Chondrocyte (in vitro differentiated cells): ENCODE measurements at places on chromosomes 7 and 10.

- no peak for DNase-seq
Measured at GRCh38 chr7:99190359-99191009, 17.4 kb downstream of the KPNA7 start.

- no peak for DNase-seq
Measured at GRCh38 chr10:114172776-114173602, 1.0 kb downstream of the CCDC186 start.

DNA sequence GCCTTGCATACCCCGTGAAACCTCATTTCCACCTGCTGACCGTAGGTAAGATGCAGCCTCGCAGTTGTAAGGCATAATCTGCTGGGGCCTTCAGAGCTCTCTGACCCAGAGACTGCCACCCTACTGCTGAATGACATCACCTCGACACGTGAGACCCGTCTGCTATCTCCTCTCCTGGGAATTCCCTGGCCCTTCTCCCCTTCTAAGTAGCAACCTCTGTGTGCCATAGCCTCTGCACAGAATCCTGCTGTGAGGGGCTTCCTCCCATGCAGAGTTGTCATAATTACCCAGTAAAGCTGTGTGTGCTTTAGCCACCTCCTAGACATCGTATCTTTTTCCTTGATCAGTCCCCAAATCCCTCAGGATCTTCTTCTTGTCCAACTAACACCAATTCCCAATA, 106.7 kb downstream of the CACNB2 start:
- no peak for DNase-seq

DNA sequence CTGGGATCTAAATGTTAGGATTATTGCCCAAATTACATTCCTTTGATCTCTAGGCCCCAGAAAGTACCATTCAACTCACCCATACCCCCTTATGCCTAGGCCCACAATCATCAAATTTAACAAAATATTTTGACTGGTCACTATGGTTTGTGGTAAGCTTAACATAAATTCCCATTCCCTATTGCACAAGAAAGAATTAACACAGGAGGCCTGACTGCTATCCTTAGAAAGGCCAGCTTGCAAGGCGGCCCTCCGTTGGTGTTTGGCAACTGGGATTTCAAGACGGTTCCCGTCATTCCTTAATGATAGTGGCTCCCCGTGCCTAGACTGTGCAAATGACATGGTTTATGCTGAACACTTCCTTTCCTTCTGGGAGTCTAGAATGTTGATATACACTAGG, 29.6 kb downstream of the ARHGAP21 start:
- DNase-seq, result no peak

DNA sequence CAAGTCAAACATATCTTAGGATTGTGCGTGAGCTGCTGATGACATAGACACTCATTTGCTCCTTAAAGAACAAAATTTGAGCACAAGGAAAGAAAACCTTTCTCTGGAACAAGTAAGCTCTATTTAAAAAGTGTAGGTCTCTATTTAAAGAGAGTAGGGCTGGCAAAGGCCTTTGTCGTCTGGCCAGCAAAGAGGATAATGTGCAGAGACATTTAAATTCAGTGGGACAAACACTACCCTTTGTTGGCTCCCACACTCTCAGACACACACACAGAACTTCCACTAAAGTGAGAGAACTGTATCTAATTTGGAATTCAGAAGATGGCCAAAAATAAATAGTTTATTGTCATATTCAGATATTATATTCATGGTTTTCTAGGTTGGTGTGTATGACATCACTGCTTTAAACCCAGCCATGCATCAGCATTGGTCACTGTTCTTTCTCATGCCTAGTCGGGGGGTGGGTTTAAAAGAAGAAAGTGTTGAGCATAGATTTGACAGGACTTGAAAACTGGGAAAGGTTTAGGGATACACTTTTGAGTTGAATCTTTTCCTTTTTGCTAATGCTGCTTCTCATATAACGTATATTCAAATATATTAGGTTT, 49.5 kb upstream of the HDAC9 start:
- no peak for DNase-seq
